Left renal pelvis (tissue), 4 donors: ENCODE measurements at places on chromosomes 11 and 22.
A peak's percentile ranks its signal among the peaks of the same experiment; 100 is the strongest.

DNA sequence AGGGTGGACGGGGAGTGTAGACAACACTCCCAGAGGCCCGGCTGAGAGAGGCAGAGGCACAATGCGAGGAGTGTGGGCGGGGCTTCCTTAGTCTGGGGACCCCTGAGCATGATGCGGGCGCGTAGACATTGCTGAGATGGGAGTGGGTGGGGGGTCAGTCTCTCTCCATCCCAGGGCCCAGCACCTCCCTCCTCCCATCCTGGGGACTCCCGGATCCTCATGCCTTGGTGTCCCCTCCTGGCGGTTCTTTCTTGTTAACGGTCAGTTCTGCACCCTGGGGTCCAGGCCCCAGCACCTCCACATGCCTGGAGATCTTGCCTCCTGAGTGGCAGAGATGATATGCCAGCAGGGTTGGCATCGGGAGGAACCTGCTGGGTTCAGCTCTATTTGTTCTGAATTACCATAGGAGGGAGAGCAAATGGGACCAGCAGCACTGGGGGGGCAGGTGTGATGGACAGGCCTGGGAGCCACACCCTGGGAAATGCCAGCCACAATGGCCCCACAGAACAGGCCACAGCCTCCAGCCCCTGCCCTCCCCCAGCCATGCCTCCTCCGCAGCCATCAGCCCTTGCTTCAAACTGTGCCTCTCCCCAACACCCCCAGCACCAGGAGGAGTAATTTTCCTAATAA lies 55.7 kb downstream of the RTL6 start:
- no peak for DNase-seq

- no peak for DNase-seq
These were observed 59.0 kb downstream of the MYH9 start for GRCh38 chr22:36328635-36329253.

DNA sequence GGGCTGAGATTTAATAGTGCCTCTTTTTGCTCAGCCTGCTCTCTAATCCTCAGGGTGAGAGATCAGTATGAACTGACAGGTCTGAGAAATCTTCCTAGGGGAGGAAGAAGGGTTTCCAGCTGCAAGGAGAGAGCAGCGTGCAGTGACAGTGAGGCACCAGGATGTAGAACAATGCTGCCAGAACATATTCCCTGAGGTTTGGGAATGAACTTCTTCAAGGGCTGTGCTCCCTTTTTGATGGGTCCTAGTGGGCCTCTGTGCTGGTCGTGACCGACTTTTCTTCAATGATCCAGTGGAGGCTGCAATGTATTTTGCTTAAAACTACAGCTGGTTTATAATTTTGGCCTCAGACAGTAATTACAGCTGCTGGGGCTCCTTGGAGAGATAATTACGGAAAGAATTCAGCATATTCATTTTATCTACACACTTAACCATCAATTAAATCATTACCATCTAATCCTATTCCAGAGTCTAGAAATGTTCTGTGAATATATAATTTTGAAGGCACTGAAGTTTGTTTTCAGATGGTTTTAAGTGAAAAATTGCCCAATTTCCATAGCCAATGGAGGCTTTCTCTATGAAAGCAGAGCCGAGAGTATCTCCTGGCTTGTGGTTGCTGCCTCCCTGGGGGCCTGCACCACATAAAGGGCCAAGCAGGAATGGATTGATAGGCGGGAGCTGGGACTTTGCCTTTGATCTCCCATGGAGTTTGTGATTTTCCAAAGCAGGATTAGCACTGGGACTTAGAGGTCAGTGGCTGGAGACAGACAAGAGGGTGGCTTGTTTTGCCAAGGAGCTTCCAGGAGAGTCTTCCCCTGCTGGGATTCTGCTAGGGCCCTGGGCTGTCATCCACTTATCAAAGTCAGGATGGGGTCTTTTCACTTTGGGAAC lies 41.0 kb upstream of the OLFML1 start:
- DNase-seq, result no peak

- no peak for DNase-seq
These were observed 61.6 kb downstream of the OR10A6 start for GRCh38 chr11:7869467-7869866.

DNA sequence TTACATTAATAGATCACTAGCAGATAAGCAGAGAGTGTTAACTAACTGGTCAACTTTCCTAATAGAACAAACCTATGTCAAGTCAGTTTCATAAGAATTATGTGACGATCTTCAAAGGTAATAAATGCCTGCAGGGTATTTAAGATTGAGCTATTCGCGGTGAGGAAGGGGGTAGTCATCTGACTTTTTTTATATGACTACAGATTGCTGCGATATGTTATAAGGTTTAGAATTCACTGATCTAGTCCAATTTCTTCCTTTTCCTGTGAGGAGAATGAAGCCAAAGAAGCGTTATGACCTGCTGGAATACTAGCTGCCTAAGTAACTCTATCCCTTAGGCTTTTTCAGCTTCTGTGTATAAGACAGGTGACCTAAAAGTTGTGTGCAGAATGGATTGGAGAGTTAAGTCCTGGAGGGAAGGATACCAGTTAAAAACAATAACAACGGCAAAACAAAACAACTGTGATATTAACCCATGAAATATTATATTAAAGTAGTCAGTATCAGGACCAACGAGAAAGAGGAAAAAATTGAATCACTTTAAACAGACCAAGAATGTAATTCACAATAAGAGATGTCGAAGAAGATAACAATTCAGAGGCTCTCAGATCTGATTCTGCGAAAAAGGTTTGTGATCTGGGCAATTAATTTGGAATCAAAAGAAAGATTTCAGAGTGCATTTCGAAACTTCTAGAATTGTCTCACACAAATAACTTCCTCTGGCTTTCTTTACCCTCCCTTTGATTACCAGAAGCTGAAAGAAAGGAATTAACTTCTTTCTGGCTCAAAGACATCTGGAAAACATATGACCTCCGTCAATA lies 630 bp downstream of the CASP4 start:
- no peak for DNase-seq

DNA sequence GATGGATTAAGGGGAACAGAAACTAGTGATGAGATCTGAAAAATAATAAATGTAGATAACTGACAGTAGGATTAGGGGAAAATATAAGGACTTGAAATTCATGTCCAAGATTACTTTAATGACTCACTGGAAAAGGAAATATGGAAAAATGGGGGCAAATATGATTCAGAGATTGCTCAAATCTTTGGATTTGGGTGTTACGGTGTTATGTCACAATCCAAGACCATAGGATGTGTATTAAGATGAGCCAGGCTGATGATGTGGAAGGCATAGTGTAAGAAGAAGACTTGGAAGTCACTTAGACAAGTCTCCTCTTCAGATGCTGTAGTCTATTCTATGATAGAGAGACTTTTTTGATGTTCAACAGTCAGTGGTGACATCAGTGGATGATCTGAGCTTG lies 323.7 kb downstream of the LUZP2 start:
- DNase-seq, result no peak

GRCh38 chr11:6320411-6321155 lies at the start of gene CAVIN3:
Gene CAVIN3, minus strand, starts transcription at chr11:6320501. Its CDS starts 25 bp downstream, at chr11:6320476.
- peak; percentile 31 for DNase-seq

DNA sequence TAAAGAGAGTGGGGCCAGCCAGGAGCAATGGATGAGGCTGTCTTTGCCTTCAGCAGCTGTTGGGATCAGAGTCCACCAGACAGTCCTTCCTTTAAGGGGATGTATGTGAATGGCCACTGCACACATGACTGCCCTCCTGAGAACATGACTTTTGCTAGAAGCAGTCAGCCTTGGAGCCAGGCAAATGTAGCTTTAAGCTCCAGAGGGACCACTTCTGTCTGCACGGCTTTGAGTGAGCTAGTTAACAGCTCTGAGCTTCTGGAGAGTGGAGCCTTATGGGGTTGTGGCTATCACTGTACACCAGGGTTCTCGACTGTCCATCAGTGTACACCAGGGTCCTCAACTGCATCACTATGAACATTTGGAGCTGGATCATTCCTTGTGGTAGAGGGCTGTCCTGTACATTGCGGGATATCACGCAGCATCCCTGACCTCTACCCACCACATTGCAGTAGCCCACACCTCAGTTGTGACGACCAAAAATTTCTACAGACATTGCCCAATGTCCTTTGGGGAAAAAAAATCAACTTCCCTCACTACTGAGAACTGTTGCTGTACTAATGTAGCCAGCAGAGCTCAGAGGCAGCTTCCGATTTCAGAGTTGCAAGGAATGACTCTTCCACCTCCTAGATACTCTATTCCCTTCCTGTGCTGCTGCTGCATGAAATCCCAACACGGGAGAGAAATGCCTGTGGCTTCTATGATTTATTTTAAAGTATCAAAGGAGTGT lies 169.4 kb downstream of the MYO18B start:
- DNase-seq, result no peak

DNA sequence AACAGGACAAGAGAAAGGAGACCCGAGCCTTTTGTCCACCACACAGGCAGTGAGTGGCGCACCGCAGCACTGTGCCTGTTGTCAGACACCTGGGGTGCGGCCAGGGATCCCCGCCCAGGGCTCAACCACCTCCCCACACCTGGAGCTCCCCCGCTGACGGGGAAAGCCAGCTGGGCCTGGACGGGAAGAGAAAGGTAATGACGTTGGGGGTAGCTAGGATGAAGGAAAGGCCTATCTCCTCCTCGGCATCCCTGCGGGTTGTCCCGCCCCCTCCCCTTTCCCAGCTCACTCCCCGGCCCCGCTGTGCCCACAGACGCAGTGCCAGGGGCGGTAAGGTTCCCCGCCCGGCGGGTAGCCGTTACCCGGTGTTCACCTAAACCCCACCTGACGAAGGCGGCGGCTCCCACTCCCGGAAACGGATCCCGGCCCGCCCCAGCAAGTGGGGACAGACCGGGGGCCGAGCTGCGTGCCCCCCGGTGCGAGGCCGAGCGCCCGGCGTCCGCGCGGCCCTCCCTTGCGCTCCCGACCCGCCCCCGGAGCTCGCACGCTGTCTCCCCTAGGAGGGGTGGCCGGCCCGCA lies 495 bp downstream of the HYOU1 start:
- no peak for DNase-seq

GRCh38 chr11:73223998-73224730 lies 6.1 kb downstream of the P2RY2 start:
- DNase-seq, result no peak

DNA sequence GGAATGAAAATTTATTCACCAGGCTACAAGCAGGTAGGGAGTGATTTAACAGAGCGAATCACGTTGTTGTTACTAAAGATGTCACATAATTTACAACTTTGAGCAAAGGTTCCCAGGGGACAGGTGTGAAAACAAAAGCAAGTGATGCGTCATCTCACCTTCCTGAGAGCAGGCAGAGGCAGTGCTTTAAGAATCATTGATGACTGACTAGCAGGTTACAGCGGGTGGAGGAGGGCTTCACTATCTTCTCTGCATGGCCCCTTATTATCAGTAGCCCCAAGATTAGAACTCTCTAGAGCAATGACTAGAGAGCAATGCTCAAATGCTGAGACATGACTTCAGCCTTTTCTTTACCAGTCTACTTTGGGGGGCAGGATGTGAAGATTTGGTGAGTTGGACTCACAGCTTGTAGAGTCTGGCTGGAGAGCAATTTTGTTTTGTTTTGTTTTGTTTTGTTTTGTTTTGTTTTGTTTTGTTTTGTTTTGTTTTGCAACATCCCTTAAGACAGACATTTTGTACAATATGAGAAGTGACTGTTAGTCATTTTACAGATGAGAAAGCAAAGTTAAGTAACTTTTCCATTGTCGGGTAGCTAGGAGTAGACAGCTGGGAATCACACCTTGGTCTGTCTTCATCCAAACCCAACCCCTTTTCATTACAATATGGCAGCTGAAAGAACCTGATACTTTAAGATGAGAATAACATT lies 84.8 kb downstream of the SLC1A2 start:
- no peak for DNase-seq

- DNase-seq, result peak; percentile 31
These were observed 169.9 kb downstream of the CTTN start for GRCh38 chr11:70568035-70568813.

GRCh38 chr11:111463276-111463675 lies 48.9 kb downstream of the BTG4 start:
- no peak for DNase-seq

DNA sequence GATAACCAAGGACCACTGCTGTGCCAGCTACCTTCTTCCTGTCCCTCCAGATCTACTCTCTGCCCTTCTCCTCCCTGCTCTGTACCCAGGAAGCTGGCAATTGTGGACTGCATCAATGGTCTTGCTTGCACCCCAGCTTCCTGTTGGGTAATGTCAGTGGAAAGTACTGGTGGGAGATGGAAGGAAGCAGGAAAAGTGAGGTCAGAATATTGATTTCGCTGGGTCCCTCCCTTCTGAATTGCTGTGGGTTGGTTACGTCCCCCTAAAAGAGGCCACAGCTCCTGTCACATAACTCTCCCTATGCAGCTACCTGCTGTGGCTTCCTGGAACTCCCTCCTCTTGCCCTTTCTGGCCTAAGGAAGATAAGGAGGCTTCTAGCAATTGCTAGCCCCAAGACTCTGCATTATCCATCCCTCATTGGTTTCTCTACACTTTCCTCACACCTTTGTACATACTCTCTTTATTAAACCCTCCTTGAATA lies 81.2 kb downstream of the RASSF10 start:
- no peak for DNase-seq

DNA sequence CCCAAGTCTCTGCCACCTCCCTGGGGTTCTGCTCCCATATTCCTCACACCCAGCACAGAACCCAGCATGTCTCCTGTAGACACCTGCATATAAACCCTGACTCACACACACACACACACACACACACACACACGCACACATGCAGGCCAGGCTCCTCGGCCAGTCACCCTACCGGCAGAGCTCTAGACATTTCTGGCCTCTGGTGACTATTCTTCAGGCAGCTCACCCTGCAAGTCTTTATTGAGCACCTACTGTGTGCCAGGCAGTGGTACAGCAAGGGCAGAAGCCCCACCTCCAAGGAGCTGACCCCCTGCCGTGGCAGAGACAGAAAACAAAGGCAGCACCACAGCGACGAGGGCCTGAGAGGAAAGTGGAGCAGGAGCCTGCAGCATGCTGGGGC lies 50.3 kb downstream of the CDKN1C start:
- no peak for DNase-seq

- DNase-seq, result no peak
These were observed 317.8 kb downstream of the BUD13 start for GRCh38 chr11:116454951-116455350.

DNA sequence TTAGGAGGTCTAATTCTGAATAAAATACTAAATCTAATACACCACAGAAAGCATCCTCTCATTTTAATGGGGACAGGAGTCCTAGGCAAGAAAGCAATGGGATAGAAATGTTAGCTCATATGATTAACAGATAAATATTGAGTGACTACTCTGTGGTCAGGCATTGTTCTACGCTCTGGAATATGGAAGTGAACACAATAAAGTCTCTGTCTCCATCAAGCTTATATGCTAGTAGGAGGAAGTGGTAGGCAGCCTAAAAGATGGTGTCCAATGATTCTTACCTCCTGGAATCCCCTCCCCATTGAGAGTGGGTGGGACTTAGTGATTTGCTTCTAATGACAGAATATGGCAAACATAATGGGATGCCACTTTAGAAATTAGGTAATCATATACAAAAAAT lies 160.3 kb upstream of the PDGFD start:
- DNase-seq, result no peak

- DNase-seq, result no peak
These were observed 404.5 kb downstream of the INSC start for GRCh38 chr11:15519124-15519791.

GRCh38 chr11:6455070-6455469 lies 14.3 kb upstream of the HPX start:
- no peak for DNase-seq

GRCh38 chr11:69475141-69475865 lies 6.2 kb upstream of the LINC01488 start:
- DNase-seq, result no peak

GRCh38 chr11:26649884-26650283 lies 72.0 kb downstream of the SLC5A12 start:
- peak; percentile 19 for DNase-seq
